Sigmoid colon (tissue), 7 donors: ENCODE measurements at places on chromosomes 11 and 22.

- DNase-seq, result no peak
These were observed 103.1 kb downstream of the MPPED2 start for GRCh38 chr11:30483056-30483455.

DNA sequence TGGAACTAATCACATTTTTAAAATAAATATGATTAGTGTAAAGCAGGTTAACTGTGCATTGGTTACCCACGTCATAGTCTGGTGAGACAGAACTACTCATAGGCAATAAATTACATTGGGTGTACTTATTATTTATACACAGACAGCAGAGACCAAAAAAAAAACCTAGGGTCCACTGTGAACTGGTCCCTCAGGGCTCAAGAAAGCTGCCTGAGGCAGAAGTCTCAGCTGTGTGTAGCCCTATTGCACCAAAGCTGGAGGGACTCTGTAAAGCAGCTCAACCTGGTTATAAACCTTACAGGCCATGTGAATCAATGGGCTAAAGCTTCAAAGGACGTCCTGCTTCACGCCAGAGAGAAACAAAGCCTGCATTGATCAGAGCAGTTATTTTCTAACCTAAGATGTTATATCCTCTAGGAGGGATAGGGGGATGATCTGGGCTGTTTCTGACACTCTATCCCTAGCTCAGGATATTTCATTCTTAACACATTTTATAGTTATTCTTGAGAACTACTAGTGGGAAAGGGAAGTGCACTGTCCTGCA is 432.2 kb upstream of the ANO3 start:
- DNase-seq, result no peak

GRCh38 chr11:69129647-69130046 is 26.1 kb upstream of the SMIM38 start:
- no peak for DNase-seq

DNA sequence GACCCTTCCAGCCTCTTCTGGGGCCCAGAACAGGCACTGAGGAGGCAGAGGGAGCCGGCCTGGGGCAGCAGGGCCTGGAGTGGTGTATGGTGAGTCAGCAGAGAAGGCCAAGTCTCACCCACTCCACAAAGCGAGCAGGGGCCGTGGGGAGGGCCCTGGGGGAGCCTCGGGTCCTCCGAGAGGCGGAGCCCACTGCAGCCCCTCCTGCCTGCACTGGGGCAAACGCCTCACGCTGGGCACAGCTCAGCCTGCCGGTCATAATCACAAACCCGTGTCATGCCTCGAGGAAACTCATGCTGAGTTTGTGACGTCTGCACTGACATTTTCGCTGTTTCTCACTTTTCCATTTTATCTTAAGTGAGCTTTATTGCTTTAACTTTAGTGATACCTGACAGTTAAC is 38.4 kb downstream of the TOLLIP start:
- DNase-seq, result no peak

DNA sequence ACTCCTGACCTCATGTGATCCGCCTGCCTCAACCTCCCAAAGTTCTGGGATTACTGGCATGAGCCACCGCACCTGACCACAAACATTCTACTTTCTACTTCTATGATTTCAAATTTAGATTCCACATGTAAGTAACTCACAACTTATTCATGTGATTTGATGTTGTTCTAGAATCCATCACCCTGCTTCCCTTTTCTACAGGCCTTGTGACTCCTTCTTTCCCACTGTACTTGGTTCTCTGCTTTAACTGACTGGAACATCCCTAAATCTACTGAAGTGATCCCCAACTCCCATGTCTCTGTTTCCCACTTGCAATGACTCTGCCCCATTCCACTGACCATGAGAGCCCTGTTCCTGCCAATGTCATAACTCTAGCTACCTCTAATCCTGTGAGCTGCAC is 25.7 kb upstream of the MRPL17 start:
- no peak for DNase-seq

DNA sequence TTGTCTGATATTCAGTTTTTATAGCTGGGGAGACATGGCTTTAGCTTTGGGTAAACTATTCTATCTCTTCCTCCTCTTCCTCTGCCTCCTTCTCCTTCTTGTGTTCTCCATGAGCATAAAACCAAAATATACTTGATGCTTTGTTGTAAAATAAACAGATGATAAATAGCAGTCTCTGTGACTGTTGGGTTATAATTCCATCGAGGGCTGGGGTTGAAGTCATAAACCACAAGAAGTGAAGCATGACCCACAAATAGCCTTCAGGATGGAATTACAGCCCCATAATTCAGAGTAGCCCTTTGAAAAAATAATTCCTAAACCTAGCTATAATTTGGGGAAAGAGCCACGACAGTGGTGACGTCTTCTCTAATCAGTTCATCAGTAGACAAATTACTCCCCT is 177.7 kb downstream of the SNX19 start:
- DNase-seq, result no peak

- no peak for DNase-seq
These were observed 3.1 kb downstream of the ARHGAP1 start for GRCh38 chr11:46697303-46697702.

DNA sequence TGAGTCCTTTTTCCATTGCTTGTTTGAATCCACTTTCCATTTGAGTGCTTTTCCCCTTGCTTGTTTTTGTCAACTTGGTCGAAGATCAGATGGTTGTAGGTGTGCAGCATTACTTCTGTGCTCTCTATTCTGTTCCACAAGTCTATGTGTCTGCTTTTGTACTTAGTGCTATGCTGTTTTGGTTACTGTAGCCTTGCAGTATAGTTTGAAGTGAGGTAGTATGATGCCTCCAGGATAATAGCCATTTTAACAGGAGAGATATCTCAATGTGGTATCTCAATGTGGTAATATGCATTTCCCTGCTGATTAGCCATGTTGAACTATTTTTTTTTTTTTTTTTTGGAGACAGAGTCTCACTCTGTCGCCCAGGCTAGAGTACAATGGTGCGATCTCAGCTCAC is 16.7 kb downstream of the ACRV1 start:
- DNase-seq, result no peak

GRCh38 chr22:37173709-37174108 is 14.3 kb downstream of the C1QTNF6 start:
- DNase-seq, result peak; percentile 79

DNA sequence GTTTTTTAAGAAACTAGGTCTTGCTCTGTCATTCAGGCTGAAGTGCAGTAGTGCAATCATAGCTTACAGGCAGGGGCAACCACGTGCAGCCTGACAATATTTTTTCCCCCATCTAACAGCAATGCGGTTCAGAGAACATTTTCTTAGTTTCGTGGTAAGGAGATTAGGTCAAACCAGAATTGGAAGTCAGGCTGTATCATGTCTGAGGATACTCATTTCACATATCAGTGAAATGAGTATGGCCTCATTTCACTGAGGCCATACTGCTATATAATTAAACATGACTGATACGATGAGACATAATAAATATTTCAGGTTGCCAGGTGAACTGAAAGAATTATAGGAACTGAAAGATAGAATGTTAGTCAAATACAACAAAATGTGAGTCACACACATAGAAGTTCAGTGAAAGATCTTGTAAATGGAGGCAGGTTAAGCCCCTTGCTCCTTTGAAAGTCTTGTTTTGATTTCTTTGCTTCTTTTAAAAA is 32.5 kb upstream of the IZUMO1R start:
- DNase-seq, result no peak

DNA sequence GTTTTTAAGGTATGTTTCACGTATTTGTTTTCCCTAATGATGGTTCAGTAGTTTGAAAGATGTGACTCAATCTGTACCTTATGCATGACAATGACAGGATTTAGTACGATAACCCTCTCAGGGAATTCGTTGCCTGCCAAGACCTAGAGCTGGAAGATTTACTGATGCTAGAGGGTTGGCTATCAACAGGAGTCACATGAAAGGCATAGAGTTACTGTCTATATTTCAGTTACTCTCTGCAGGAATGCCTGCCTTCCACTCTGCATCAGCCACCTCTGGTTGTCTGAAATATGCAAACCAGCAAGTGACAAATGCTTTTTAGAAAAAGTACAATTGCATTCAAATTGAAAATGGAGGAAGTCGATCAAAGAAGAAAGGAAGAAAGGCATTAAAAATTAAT is 276.3 kb upstream of the RAG2 start:
- DNase-seq, result no peak

- no peak for DNase-seq
These were observed 352.7 kb upstream of the MPPED2 start for GRCh38 chr11:30938810-30939209.

DNA sequence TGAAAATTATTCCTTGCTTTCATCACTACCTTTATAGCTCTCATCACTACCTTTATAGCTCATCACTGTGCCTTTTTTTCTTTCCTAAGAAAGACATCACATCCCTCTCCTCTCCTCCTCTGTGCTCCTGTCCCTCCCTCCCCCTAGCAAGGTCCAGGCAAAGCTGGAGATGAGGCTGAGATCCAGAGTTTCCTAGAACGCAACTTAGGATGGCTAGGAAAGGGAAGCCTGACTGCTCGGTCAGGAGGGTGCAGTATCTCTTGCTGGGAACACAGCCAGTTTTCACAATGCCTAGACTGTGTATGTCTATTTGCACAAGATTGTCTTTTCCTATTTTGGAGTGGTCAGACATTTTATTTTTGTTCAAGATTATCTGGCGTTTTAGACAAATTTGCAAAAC is 24.7 kb downstream of the TUB start:
- DNase-seq, result no peak

GRCh38 chr11:6472934-6473333 is 807 bp downstream of the TRIM3 start:
- no peak for DNase-seq

- DNase-seq, result no peak
These were observed 12.8 kb upstream of the ST14 start for GRCh38 chr11:130146796-130147195.

GRCh38 chr11:134554861-134555260 is 142.8 kb upstream of the B3GAT1 start:
- DNase-seq, result peak; percentile 26

- no peak for DNase-seq
These were observed 55.3 kb upstream of the TEAD1 start for GRCh38 chr11:12618743-12619540.

DNA sequence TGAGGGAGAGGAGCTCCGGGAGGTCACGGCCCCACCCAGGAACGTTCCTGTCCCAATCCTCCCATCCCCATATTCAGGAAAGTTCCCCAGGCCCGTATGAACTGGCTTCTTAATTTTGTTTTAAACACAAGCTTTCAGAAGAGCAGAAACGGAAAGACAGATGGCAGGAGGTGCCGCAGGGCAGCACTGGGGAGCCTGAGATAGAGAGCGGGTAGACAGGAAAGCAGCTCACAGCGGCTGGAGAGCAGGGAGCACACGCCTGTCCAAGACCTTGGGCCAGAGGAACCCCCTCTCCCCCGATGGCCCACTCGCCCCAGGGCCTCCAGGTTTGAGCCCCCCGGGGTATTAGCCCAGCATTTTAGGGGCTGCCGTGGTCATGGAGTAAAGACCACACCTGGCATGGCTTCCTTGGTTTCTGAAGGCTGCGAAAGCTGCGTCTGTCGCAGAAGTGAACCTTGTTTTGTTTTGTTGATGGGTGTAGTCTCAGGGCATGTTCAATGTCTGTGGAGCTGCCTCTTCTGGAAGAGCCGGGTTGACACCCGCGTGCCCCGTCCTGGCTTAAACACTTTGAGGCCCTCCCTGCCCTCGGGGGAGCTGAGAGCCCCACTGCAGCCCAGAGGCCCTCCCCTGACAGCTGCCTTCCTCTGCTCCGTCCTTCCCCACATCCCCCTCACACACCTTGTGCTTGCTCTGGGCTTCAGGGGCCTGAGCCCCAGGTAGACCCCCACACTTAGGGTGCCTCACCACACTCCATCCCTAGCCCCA is 17.9 kb upstream of the KCNQ1OT1 start:
- DNase-seq, result no peak

DNA sequence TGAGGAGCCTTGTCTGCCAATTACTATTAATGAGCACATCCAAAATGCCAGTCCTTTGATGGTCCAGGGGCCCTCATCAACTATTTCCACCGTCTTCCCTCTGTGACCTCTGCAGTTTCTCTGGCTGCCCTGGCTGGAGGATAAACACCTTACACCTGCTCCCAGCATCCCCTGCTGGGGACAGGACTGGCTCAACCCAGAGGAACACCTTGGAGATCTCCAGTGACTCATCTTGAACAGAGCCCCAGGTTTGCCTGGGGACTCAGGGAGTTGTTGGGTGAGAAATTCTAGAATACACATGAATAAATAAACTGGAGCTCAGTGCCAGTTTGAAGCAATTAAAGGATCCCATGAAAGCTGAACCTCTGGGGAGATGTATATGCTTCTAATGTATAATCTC is 24.0 kb upstream of the ELF5 start:
- DNase-seq, result no peak

GRCh38 chr11:63240098-63240497 is 3.3 kb downstream of the SLC22A25 start:
- DNase-seq, result no peak

DNA sequence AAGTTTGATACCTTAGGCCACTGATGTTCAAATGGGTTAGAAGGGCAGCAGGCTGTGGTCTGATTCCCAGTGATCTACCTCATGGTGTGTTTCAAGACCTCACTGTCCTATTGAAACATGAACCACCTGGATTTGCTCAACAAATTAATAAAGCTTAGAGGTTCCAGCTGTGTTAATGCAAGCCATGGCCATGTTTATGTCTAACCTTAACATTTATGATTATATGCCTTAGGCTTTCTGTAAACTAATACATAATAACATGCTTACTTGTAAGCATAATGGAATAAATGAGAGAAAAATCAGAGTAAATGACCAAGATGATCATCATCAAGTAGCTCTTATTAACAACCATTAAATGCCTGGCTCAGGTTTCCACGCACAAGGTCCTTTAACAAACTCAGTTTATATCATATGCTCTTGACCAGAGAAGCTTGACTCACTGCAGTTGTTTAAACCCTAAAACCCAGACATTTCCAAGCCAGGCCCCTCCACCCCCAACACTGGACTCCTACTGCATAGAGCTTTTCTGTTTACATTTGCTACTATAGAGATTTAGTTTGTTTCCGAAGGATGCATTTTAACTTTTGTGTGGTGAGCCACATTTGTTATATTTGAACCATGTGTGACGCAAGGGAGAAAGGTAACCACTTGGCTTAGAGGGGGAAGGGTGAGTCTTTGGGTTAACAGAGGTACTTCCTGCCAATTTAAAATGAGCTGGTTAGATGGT is 43.7 kb downstream of the KREMEN1 start:
- DNase-seq, result no peak

- DNase-seq, result no peak
These were observed 1155.5 kb upstream of the TENM4 start for GRCh38 chr11:80596291-80596810.

GRCh38 chr22:37402184-37402506 is 25.1 kb downstream of the ELFN2 start:
- no peak for DNase-seq

DNA sequence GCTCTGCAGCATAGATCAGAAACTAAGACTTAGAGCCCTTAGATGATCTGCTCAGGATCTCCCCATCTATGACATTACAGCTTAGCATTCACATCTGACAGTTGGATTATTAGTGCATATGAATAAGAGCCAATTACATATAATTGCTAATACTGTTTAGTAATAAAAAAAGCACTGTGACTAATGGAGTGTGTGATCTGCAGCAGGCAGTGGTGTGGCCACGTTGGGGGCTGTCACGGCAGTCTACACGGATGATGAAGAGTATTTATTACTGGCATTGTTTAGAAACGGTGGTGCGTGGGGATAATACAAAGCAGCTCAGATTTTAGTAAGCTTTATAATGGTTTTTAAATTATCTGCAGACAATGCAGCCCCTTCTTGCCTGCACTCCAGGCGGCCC is 93.5 kb upstream of the TIMP3 start:
- no peak for DNase-seq

GRCh38 chr22:44543781-44544477 is 45.9 kb upstream of the RTL6 start:
- peak; percentile 43 for DNase-seq

- DNase-seq, result no peak
These were observed 379 bp upstream of the RAB38 start for GRCh38 chr11:88175569-88176075.

- DNase-seq, result peak; percentile 95
These were observed 27.4 kb upstream of the MALAT1 start for GRCh38 chr11:65471447-65471891.
